ENCODE measurements at places on chromosomes 11 and 22. TPM values are rescaled to one million over a fixed set of nuclear protein-coding genes. Genes with fewer than 3 reads are reported as not detected.

DNA sequence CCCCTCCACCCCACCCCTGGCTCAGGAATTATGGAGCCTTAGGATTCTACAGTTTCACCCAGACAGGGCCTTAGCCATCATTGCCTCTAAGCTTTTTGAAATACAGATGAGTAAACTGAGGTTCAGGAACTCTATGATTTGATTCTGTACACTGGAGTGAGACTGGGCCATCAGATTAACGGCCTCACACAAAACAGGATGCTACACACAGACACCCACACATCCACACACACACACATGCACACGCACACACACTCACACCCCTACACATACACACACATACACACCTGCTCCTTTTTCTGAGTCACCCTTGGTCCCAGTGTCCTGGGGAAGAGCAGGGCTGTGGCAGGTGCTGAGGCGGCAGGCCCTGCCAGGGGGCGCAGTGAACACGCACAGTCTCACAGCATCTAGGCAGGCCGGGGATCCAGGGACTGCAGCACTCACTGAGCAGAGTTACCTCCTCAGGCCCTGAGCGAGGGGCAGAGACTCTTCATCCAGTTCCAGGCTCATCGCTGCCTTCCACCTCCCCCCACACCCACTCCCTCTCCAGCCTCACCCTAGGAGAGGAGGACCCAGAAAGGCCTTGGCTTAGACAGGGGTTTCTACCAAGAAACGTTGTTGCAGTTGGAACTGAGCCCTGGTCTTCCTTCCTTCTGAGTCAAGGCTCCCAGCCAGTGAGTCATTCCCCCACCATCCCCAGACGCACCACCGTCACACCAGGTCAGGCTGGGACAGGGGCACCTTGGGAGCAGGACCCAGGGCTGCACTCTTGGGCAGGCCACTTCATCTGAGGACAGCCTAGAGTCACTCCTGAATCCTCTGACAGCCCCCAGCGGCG lies 89.8 kb upstream of the PARVA start:
- H3K4me1 ChIP-seq = peaks cover 33% of the 10 kb centered on the region
- H3K27me3 ChIP-seq = no peaks in the 10 kb centered on the region
- peak overlapping the region; percentile 79 for H3K27ac ChIP-seq
- no peak overlapping the region for H3K4me3 ChIP-seq
- H3K36me3 ChIP-seq = no peaks in the 10 kb centered on the region
- DNase-seq = peak; percentile 88

- no peak overlapping the region for H3K4me3 ChIP-seq
- H3K36me3 ChIP-seq = no peaks in the 10 kb centered on the region
- H3K27ac ChIP-seq = no peak overlapping the region
- peaks cover 4% of the 10 kb centered on the region for H3K4me1 ChIP-seq
- H3K27me3 ChIP-seq = no peaks in the 10 kb centered on the region
- no peak for DNase-seq
These were observed 340.1 kb downstream of the MN1 start for GRCh38 chr22:27461470-27461869.

DNA sequence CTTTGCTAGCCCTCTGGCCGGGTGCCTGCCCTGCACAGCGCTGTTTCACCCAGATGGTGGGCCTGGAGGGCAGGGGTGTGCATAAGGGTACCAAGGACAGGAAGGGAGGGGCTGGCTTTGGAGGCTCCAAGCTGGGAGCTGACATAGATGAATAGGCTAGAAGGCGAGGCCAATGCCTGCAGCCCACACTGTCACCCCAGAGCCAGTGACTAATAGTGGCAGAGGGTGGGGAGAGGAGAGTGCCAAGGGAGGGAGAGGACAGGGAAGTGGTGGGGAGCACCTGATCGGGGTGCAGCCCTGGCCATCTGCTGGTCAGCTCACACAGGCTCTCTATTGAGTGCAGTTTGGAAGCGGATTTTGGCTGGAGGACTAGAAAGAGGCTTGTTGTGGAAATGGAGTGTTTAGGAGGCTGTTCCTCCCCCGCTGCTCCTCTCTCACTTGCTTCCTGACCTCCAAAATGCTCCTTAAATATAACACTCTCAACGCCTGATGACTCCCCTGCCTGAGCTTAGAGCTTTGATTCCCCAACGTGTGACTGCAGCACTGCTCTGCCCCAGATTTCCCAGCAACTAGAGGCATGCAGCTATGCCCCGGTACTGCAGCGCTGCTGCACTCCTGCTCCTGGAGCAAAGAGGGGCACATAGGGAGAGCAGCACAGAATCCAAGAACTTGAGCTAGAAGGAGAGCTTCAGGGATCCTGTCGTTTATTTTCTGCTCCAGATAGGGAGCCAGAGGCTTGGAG lies 89.2 kb downstream of the GRAMD1B start:
- no peak for DNase-seq
- H3K27ac ChIP-seq = no peak overlapping the region
- no peaks in the 10 kb centered on the region for H3K36me3 ChIP-seq

DNA sequence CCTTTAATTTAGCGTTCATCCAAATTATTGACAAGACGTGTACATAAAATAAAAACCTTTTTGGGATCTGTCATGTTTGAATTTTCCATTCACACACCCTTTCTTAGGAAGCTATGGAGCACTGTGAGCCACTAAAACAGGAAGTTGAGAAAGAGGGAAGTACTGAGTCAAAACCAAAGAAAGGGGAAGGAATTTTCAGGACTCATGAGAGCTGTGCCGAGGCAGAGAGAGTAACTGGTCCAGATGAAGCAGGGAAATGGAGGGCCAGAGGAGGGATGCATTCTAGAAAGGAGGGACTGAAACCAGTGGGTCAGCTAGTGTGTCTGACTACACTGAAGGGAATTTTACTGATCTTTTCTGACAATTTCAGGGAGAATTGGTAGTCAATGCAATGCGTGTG lies 24.9 kb downstream of the APLP2 start:
- no peaks in the 10 kb centered on the region for H3K36me3 ChIP-seq
- no peak overlapping the region for H3K27ac ChIP-seq
- H3K27me3 ChIP-seq = no peaks in the 10 kb centered on the region
- no peak overlapping the region for H3K4me3 ChIP-seq
- no peak for DNase-seq
- peaks cover 21% of the 10 kb centered on the region for H3K4me1 ChIP-seq

Gene SEZ6L
- total RNA-seq = 1.2 TPM

Gene SMC1B
- not detected for total RNA-seq

Gene CALCA
- not detected for total RNA-seq

GRCh38 chr11:69546735-69547370 lies 65.4 kb downstream of the LINC01488 start:
- no peak for DNase-seq
- no peak overlapping the region for H3K27ac ChIP-seq
- H3K27me3 ChIP-seq = no peaks in the 10 kb centered on the region
- peaks cover 3% of the 10 kb centered on the region for H3K4me1 ChIP-seq

GRCh38 chr11:67439321-67440228 lies 2.1 kb upstream of the PTPRCAP start:
- H3K27ac ChIP-seq = peak overlapping the region; percentile 4
- peaks cover 62% of the 10 kb centered on the region for H3K4me1 ChIP-seq
- peaks cover 44% of the 10 kb centered on the region for H3K36me3 ChIP-seq
- no peak for DNase-seq

DNA sequence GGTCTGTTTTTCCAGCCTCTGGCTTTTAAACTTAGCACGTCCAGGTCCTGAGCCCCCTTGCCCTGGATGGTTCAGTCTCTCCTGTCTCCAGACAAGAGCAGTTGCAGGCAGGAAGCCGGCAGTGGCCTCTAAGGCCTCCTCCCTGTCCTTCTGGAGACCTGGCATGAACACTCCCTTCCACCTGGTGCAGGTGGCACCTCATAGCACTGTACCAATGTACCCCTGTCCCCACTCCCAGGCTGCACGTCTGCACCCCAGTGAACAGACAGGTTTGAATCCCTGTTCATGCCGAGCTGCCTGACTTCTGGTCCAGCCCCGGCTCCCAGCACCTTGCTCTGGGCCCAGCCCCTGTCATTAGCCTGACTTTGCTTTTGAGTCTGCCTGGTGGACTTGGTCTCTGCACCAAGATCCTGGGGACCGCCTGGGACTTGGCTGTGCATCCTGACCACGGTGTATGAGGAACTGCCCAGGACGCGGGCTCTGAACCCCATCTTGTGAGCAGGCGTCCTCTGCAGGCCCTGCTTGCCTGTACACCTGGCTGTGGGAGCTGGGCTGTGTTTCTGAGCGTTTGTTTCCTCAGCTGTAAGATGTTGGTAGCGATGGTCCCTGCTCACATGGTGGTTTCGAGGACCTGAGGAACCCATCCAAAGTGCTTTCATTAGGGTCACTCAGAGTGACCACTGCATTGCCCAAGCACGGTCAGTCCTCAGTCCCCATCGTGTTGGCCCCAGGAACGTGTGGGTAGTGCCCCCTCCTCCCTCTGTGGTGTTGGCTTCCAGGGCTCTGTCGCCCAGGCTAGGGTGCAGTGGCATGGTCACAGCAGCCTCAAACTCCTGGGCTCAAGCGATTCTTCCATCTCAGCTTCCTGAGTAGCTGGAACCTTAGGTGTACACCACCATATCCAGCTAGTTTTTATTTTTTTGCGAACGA lies 75.0 kb upstream of the SHANK2 start:
- no peaks in the 10 kb centered on the region for H3K4me1 ChIP-seq
- H3K27me3 ChIP-seq = no peaks in the 10 kb centered on the region
- DNase-seq = no peak
- no peak overlapping the region for H3K27ac ChIP-seq

DNA sequence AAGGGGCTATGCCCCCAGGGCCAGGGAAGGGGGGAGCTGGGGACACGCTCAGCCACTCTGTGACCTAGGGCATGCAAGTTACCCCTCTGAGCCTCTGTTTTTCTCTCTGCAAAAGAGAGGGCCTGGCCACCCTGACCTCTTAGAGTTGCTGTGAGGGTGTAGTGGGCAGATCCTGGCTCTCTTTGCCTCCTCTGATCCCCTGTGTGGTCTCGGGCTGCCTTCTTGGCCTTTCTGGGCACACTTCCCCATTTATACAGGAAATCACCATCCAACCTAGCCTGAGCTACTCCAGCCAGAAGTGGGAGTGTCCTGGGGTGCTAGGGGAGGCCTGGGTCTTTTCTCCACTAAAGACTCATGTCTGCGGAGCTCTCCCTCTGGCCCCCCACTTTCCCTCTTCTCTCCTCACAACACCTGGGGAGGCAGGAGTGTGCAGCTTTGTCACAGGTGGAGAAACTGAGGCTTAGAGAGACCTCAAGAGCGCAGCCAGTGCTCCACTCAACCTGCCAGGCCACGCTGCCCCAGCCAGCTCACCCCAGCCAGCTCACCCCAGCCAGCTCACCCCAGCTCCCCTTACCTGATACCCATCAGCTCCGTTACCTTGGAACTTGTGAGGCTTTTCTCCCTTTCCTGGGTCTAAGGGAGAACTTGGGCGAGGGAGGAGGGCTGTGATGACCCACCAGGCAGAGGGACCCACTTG lies 1.4 kb downstream of the AIFM3 start:
- no peak for DNase-seq
- H3K27me3 ChIP-seq = no peaks in the 10 kb centered on the region
- H3K4me1 ChIP-seq = peaks cover 5% of the 10 kb centered on the region

- no peak overlapping the region for H3K4me3 ChIP-seq
- H3K36me3 ChIP-seq = no peaks in the 10 kb centered on the region
- H3K27ac ChIP-seq = no peak overlapping the region
- no peak for DNase-seq
- no peaks in the 10 kb centered on the region for H3K27me3 ChIP-seq
- peaks cover 28% of the 10 kb centered on the region for H3K4me1 ChIP-seq
These were observed 32.6 kb downstream of the RTN4R start for GRCh38 chr22:20235389-20235991.

GRCh38 chr11:14059491-14059890 lies 97.0 kb downstream of the SPON1 start:
- no peak overlapping the region for H3K4me3 ChIP-seq
- H3K36me3 ChIP-seq = no peaks in the 10 kb centered on the region
- H3K4me1 ChIP-seq = no peaks in the 10 kb centered on the region
- no peak for DNase-seq
- H3K27ac ChIP-seq = no peak overlapping the region

DNA sequence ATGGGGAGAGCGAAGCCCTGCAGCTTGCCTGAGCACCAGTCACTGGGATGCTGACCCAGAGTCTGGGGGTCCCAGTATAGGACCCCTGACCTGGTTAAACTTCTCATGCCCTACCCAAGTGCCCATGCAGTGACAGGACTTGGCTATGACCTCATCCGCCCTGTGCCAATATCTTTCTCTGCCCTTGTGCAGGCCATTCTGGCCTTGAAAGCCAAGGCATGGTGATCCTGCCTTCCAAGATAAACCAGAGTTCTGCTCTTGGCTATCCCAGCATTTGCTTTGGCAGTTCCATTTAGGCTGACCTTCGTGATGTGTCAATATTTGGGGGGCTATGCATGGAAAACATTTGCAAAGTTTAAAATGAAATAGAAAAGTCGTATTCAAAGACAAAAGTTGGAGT lies 240.8 kb upstream of the MPPED2 start:
- no peaks in the 10 kb centered on the region for H3K36me3 ChIP-seq
- H3K4me1 ChIP-seq = no peaks in the 10 kb centered on the region
- H3K27me3 ChIP-seq = no peaks in the 10 kb centered on the region
- no peak overlapping the region for H3K4me3 ChIP-seq
- no peak overlapping the region for H3K27ac ChIP-seq
- no peak for DNase-seq

DNA sequence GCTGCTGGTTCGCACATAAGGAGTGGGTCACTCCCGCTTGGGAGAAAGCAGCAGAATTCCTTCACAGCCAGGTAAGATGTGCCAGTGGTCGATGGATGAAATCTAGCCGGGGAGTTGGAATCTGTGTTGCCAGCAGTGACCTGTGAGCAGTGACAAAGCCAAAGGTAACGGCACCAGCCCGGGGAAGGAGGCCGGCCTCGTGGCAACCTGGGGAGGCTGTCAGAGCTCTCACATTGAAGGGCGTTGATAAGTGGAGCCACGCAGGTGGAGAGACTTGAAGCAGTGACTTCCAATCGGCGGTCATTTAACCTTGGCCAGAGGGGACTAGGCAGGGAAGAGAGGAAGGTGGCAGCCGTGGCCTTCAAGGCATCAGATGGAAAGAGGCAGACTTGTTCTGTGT lies 58.8 kb downstream of the ARHGAP8 start:
- no peaks in the 10 kb centered on the region for H3K36me3 ChIP-seq
- no peak overlapping the region for H3K4me3 ChIP-seq
- H3K27me3 ChIP-seq = no peaks in the 10 kb centered on the region
- no peaks in the 10 kb centered on the region for H3K4me1 ChIP-seq
- no peak for DNase-seq
- H3K27ac ChIP-seq = no peak overlapping the region

Gene MPZL3
- 9.1 TPM for total RNA-seq

Data from vagina (tissue), 2 donors.